Activated effector memory CD4-positive, alpha-beta T cell treated with anti-CD3 and anti-CD28 coated beads, Interleukin-2, amount 50 U/mL, for 16 hours (primary cell): ENCODE measurements at places on chromosomes 7 and 10.

DNA sequence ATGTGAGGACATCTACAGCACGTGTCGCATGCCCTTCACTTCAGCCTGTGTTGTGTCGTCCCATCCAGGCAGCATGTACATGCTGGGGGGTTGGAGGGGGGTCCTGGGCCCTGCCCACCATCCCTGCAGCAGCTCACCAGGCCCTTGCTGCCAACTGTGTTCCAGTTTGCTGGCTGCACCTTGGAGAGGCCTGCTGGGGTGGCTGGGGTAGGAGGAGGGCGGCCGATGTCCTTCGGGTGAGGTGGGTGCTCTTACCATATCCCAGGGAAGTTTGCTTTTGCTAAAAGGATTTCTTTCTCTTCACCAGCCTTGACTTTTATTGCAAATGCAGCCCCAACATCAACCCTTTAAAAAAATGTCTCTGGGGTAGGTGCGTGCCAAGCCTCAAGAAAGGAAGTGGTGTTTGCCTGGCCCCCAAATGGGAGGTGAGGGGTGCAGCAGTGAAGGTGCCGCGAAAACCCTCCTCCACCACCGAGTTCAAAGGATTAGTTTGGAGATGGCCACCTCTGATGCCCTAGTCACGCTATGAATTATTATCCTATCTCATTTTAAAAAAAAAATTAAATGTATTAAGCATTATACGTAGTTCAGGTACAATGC lies 165.8 kb upstream of the KLF6 start:
- no peak for DNase-seq

- no peak for DNase-seq
Observed at GRCh38 chr10:7786430-7786829, 1.4 kb downstream of the KIN start.

- no peak for DNase-seq
Observed at GRCh38 chr10:110865186-110865808, 6.4 kb upstream of the PDCD4 start.

DNA sequence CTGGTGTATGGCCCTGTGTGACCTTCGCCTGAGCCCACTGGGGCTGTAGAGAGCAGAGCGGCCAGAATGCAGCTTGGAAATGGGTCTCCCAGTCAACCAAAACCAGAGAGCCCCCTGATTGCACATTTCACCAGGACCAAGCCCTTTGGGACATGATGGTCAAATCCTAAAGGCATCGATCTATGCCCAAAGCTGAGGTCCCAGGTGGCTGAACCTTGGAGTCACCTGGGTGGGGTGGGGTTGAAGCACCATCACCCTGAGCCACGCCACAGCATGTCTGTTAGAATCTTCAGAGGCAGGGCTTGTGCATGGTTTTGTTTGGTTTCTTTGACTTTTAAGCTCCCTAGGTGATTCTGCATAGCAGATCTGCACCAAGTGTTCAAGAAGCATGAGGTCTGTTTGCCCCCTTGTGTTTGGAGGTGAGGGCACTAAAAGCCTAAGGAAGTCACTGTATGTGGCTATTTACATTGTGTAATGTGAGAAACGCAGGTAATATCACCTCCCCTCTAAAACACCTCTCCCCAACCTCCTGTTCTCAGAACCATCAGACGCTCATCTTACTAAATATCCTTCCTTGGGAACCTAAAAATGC lies 9.6 kb downstream of the PKD1L1 start:
- DNase-seq = no peak

DNA sequence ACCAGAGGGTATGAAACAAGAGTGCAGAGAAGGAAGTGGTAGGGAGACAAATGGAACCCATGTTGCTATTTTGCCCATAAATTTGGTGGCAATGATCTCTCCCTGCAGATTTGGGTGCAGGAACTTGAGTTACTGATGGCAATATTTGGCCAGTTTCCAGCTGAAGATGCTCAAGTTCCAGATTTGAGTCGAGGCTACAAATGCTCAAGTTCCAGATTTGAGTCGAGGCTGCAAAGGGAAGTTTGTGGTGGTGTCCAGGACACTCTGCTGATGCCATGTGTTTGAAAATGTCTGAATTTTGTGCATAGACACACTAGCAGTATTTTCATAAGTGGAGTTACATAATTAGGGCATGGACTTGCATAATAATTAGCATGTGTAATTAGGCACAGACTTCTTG lies 40.8 kb downstream of the TBXAS1 start:
- no peak for DNase-seq

DNA sequence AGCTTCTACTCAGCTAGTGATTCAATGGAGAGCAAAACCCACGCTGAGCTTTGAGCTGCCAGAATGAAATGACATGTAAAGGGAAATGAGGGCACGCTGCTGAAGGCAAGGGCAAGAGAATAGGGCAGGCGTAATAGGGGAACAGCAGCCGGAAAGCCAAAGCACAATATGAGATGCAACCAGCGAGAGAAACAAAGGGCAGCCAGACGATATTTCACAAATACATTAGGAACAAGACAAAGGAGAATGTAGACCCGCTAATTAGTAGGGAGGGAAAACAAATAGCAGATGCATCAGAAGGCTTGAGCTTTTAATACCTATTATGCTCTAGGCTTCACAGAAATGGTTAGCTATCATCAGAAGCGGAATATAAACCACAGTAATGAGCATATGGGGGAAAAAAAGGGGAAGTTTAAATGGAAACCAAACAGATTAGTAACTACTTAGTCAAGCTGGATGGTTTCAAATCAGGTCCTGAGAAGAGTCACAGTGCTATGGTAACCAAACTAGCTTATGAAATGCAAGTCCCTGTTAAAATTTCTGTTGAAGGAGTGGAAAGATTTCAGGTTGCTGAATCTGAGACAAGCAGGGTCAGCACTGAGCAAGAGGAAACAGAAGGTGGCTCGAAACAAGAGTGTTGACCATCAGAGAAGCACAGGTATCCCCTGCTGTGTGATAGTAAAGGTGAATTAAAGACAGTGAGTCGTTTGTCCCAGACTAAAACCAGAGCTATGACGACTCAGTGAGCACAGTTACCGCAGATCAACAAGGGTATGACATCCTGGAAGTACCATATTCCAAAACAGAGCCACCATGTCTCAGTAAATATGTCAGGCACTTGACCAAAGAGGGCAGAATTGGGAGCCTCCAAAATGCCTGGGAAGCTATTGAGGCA lies 496.9 kb upstream of the CELF2 start:
- no peak for DNase-seq

GRCh38 chr7:151769188-151769821 lies 107.6 kb downstream of the PRKAG2 start:
- peak; percentile 71 for DNase-seq

DNA sequence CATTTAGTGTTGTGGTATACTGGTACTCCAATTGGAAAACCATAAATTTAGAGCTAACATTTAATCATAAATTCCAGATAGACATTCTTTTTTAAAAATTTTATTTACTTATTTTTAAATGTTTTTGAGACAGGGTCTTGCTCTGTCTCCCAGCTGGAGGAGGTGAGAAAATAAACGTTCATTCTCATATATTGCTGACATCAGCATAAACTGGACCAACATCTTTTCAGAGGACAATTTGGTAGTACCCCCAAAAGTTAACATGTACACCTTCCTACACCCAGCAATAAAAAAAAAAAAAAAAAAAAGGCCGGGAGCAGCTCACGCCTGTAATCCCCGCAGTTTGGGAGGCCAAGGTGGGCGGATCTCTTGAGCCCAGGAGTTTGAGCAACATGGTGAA lies 5.2 kb downstream of the TAS2R60 start:
- no peak for DNase-seq

- no peak for DNase-seq
Observed at GRCh38 chr10:35378541-35379210, 42.4 kb downstream of the CCNY start.
